Caudate nucleus (tissue), 63 donors: ENCODE measurements at places on chromosomes 7 and 10.

DNA sequence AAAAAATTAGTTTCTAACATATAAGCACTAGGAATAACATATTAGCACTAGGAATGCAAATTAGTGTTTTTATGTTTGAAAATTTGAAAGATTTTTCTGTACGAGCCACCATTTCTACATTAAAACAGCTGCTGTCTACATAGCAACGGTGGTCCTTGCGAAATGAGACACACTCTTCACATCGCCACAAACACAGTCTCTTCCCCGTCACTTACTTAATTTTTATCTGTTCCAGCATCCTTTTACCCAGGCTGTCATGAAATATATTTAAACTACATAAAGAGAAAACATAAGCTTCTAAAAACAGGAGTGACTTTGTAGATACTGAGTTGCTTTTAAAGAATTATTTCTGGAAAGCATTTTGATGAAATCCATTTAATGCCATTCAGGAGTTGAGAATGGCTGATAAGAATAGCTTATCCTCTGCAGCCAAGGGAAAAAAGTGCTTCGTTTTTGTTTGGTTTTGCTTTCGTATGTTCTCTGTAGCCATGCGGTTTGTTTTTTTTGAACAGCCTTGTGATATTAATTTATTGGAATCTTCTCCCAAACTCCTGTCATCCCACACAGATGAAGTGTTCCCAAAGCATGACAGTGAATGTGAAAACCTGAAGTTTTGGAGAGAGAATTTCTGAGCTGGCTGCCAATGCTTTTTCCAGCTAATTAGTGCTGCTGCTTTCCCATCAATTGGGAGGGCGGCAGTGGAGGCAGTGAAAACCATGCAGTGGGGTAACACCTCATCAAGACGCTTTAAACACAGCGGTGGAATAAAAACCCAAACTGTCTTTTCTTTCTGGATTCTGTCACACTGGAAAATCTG lies 603.7 kb upstream of the ADARB2 start:
- no peak for DNase-seq

- DNase-seq: no peak
Measured at GRCh38 chr10:102368077-102368476, 27.4 kb upstream of the NFKB2 start.

- DNase-seq: no peak
Measured at GRCh38 chr7:16071246-16071857, 350.0 kb downstream of the CRPPA start.

GRCh38 chr10:79093658-79094411 lies 25.1 kb downstream of the ZMIZ1 start:
- no peak for DNase-seq

DNA sequence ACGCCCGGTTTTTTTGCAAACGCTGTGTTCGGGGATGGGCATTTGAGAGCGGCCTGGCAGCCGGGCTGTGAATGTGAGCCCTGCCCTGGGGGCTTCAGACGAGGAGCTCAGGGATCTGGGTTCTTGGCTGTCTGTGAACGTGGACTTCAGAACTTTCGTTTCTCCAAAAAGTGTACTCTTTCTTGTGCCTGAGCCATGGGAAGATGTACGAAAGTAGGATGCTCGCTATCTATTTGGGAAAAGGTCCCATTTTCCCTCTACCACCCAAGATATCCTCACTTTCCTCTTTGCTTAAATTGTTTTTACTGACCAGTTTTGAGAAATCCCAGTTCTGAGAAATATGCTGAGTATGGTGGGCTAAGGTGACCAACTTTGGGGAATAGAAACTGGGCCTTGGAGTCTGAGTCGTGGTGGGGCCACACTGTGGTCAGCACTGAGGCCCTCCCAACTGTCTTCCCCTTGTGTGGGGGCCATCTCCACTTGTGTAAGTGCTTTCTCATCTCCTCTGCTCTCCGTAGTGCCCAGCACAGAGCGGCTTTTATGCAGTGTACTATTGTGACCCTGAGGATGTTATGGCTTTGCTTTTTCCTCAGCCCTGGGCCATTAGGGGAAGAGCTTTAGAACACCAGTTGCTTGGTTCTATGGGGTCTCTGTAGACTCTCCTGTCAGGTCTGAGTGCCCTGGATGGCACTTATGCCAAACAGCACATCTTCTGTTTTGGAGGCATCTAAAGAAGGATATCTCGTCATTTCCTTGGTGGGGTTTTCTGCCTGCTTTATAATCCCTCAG lies 918 bp downstream of the DBNL start:
- DNase-seq: no peak

- no peak for DNase-seq
Measured at GRCh38 chr10:119221201-119221600, 13.8 kb downstream of the GRK5 start.

DNA sequence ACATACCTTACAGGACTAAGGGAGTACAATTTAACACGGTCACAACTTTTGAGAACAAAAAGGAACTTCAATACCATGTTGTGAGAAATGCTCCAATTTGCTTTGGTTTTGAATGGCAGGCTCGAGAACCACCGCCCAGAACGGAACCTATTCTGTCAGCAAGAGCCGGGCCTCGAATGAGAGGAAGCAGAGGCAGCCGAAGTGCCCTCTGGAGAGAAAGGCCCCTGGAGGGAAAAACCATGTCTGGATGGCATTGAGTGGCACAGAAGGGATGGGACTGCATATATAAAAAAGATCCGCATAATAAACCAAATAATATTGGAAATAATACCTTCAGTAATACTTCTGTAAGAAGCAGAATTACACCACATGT lies 85.6 kb downstream of the CHST15 start:
- no peak for DNase-seq

- no peak for DNase-seq
Measured at GRCh38 chr10:127414024-127414423, 135.1 kb upstream of the NPS start.

GRCh38 chr10:2839081-2839725 lies 228.1 kb upstream of the PFKP start:
- no peak for DNase-seq

- no peak for DNase-seq
Measured at GRCh38 chr7:19016140-19016539, 101.3 kb downstream of the TWIST1 start.

- DNase-seq: no peak
Measured at GRCh38 chr10:69515699-69516259, 57.4 kb downstream of the NEUROG3 start.

GRCh38 chr7:158500651-158501052 lies 87.0 kb downstream of the PTPRN2 start:
- DNase-seq: no peak

GRCh38 chr7:33973231-33974015 lies 68.1 kb downstream of the BMPER start:
- DNase-seq: no peak

GRCh38 chr10:91033324-91033950 lies 112.5 kb upstream of the ANKRD1 start:
- DNase-seq: no peak

DNA sequence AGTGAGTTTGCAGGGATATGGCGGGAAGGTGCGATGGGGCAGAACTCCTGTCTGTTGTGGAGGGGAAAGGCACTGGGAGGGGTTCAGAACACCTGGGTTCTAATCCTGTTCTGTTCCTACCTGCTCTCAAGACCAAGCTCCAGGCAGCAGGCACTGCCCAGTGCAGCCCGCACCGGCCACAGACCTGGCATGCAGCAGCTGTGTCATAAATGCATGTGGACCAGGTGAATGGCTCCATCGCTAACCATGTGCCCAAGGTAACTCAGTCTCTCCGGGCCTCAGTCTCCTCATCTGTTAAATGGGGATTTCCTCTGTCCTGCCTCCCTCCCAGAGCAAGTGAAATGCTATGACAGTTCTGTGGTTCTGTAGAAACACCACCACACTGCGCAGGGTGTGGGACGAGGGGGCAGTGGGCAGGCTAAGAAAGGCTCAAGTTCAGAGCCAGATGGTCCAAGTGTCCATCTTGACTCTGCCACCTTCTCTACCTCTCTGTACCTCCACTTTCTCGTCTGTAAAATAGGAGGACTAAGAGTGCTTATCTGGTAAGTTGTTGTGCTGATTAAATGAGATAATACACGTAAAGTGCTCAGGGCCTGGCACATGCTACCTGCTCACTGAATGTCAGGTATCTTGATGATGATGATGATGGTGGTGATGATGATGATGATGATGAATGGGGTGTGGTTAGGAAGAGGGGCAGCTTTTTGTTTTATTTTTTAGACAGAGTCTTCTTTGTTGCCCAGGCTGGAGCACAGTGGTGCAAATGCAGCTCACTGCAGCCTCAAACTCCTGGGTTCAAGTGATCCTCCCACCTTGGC lies 22.9 kb downstream of the ATP6V1F start:
- DNase-seq: no peak

DNA sequence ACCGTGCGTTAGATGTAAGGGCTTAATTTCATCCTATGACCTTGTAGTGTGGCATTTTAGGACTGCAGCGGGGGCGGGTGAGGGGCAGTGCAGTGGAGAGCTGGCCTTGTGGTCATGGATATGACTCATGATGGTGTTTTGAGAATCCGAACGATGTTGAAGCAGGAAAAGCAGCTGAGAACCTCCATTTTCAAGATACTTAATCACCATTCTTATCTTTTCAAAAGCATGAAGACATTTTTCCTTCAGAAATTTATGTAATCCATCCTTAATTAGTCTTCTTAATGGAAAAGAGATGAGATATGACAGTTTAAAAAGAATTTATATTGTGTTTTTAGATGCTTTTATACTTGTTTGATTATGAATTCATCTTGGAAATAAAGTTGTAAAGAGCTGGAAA lies 9.6 kb downstream of the ATP5F1C start:
- DNase-seq: no peak

DNA sequence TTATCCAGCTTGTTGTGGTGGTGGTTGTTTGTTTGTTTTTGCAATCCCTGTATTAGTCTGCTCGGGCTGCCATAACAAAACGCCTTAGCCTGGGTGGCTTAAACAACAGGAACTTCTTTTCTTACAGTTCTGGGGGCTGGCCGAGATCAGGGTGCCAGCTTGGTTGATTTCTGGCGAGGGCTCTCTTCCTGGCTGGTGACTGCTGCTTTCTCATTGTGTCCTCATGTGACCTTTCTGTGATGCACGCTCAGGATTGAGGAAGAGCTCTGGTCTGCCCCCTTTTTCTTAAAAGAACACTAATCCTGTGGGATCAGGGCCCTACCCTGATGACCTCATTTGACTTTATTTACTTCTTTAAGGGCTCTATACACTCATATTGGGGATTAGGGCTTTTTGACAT lies 107.1 kb upstream of the NRP1 start:
- DNase-seq: no peak

DNA sequence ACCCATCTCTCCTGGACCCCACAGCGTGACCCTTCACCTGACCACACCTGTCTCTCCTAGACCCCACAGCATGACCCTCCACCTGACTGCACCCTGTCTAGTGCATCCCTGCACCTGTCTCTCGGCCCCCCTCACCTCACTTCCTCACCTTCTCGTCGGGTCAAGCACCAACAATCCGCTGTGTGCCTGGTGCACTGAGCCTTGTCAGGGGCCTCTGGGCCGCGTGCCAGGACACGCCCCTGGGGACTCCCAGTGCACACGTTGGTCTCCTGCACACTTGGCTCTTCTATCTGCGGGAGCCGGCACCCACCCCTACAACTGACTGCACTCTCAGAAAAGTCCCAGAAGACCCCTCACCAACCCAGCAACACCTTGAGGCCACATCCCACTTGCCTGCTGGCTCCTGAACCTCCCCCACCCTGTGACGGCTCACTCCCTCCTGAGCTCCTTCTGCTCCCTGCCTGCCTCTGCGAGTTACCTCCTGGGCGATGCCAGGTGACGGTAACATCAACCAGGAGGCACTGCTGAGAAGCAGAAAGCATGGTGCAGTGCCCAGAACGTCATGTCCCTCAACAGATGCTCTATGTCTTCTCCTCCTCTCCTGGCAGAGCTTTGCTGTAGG lies 147.6 kb downstream of the DIP2C start:
- DNase-seq: no peak

DNA sequence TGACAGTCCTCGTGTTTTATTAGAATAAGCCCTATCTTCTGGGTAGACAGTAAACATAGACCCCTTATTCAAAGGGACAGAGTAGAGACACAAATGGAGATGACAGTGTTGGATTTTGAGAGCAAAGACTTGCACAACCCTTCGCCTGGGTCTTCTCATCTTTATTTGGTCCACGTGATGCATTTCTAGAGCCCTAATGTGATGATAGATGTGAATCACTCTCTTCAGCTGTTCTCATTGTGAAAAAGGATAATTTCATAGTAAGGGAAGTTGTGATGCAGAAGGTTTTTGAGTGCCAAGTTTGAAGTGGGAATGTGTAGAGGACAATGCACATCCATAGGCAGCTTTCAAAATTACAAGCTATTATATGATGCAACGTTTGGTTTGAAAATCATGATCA lies 86.3 kb downstream of the CREB5 start:
- no peak for DNase-seq

DNA sequence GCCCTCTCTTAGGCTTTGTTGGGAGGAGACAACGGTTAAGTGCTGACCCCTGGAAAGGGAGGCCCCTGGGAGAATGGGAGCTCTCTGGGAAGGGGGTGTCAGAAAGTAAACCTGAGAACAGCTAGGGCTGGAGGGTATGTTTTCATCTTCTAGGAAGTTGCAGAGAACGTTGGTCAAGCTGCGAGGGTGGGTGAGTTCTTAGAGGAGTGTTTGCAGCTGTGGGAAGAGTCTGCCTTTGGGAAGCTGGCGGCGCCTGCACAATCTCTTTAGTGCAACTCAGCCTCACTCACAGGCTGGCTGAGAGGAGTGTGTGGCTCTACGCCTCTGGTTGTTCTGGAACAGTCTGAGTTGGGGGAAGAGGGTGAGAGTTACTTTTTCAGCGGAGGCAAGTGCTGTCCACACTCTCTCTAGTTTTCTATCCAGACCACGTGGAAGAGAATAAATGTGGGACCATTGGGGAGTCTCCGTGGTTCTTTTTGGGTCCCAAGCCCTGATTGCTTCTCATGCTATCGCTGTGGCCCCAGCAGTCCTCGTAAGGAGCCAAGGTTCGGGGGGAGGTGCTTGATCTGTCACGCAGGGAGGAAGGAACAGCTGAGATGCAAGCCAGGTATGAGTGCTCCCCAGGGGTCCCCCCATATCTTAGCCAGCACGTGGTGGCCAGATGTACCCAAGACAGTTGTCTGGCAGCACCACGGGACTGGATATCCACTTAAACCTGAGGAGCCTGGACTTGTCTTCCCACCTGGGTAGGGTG lies 237.2 kb downstream of the BUB3 start:
- DNase-seq: no peak
